Naive thymus-derived CD8-positive, alpha-beta T cell (primary cell): ENCODE measurements at places on chromosomes 2 and 18.

- DNase-seq, result no peak
Observed at GRCh38 chr2:83615511-83615910, 843.6 kb downstream of the SUCLG1 start.

DNA sequence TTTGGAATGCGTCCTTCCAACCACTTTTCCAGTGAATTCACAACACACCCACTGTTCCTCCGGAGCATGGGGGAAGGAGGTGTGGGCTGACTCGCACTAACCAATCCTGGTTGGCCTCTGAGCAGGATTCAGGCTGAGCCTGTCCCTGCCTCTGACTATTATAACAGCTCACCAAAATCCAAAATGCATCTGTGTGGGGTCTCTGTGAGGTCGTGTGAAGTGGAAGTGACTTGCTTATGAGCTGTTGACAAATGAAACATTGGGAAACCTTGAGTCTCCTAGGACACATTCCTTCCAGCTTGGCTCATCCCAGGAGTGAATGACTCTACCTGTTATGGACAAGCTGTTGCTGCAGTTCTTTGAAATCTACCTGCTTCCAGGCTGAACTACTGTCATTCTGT lies 1.5 kb downstream of the CIDEA start:
- DNase-seq, result no peak

DNA sequence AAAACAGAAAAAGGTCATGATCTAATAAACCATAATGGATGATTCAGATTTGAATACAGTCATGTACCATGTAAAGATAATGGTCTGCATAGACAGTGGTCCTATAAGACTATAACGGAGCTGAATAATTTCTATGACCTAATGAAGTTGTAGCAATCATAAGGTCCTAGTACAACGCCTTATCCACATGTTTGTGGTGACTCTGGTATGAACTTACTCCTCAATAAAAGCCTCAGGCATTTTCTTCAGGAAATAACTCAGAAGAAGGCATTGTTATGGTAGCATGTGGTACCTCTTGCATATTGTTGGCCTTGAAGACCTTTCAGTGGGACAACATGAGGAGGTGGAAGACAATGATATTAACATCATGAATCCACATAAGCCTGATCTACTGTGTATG lies 883.3 kb downstream of the CNTNAP5 start:
- DNase-seq, result no peak

DNA sequence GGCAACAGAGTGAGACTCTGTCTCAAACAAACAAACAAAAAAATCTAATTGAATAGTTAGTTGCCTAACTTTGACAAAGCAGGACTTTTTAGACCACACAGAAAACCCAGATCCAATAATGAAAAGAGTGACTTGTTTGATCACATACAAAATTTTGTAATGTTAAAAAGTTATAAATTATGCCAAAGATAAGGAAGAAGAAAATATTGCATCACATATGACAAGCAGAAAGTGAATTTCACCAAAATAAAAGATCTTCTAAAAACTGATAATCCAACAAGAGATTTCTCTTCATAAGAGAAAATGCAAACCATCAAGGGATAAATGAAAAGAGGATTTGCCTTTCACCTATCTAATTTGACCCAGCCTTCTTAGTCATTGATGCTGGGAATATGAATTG lies 2.8 kb upstream of the RMP24 start:
- DNase-seq, result no peak

DNA sequence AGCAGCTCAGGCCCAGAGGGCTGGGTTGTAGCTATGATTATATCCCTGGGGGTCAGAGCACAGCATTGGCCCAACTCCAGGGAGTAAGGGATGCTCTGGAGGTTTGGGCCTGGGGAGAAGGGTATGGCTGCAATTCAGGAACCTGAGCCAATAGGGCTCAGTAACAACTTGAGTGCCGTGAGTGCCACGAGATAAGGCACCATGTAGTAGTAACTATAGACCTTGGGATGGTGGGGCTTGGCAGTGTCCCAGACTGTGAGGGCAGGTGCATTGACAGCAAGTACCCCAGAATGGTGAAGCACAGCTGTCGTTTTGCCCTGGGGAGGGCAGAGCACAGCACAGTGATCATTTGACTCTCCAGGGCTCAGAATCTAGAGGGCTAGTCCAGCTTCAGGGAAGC lies 45.1 kb upstream of the ZNF396 start:
- DNase-seq, result no peak

GRCh38 chr18:11464129-11464528 lies 145.3 kb upstream of the SLC35G4 start:
- DNase-seq, result no peak

GRCh38 chr18:55838319-55838718 lies 250.3 kb upstream of the TCF4 start:
- DNase-seq, result no peak

DNA sequence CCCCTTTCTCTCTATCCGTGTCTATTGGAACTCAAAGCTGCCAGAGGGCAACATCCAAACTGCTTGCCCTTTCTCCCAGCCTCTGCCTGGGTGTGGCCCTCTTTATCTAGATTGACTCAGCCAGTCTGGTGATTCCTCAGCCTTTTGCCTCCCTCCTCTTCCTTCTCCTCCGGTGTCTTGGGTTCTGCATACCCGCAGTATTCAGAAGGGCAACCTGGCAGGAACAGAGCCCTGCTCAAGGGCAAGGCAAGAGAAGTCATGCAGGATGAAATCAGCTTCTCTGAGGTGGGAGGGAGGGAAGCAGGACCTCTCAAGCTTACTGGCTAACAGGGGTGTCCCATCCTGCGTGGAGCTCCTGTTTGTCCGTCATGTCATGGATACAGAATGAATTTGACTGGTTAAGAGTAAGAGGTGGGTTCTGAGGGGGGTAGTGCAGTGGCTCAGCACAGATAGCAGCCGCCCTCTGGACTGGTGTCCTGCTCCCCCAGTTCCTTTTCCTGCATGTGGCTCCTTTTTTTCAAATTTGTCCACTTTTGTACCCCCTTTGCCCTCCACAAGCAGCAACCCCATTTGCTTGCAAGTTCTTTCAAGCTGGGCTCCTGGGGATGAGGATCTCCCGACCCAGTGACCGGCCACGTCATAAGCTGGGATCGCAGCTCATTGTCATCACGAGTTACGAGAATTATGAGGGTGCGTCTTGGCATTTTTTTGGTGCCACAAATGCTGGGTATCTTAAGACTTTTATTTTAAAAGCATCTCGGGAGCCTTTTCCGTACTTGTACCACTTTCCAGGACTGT lies 154.1 kb downstream of the FHOD3 start:
- DNase-seq, result no peak

- DNase-seq, result no peak
Observed at GRCh38 chr2:234478121-234478858, 18.6 kb downstream of the ARL4C start.

DNA sequence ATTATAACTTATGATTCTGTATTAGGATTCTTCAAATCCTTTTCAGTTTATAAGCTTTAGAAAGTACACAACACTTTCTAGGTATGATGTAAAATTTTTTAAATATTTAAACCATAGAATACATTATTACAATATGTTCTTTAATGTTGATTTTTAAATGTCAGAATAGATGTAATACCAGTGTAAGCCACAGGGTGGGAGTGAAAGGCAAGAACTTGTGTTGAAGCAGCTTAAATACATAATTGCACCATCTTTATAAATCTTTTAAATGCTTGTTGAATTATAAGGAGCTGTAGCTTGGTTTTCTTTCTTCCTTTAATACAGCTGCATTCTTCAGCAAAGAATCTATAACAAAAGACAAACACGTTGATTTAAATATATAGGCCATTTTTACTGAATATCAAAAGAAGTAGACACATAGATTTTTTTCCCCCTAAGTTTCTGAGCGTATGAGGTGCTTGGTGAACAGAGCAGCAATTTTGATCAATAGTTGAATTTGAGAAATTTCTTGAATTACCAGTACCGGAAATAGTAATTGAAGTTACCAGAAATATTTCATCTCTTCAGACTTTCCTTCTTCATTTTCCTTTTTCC lies 63.0 kb downstream of the TANK start:
- no peak for DNase-seq

DNA sequence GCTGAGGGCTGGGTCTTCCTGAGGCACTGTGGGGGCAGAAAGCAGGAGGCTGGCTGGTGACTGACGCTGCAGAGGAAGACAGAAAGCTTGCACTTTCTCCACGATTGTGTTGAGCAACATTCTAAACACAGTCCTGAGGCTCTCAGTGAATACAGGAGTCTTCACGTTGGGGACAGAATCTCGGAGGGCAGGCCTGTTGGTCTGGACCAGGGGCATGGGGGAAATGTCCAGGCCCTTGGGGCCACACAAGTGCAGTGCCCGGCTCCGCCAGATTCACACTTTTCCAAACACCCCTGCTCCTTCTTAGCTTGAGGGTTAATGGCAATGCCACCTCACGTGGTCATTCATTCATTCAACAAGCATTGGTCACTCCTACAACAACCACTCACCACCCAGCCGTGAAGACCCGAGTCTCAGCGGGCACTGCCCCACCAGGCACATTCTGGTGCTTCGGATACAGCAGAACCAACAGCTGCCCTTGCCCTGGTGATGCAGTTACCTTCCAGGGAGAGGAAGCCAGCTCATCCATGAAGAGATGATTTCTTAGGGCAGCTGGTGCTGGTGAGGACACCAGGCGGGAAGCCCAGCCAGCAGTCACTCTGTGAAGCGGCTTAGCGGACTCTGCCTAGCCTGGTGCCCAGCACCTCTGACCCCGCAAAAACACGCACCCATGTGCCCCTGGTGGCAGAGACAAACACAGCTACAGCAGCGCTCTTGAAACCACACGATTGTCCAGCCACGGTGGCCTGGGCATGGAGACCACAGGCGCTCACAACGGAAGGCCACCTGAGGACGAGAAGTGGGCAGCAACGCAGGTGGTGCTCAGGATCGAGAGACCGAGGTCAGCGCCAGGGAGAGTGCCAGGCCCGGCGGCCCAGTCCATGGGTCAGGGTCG lies 10.9 kb upstream of the GPC1 start:
- DNase-seq, result no peak

- no peak for DNase-seq
Observed at GRCh38 chr2:63737081-63737751, 104.5 kb upstream of the UGP2 start.

GRCh38 chr2:201072201-201072530 lies 365 bp downstream of the NDUFB3 start:
- DNase-seq, result no peak

- peak; percentile 71 for DNase-seq
Observed at GRCh38 chr2:234288974-234289455, 207.9 kb downstream of the ARL4C start.

DNA sequence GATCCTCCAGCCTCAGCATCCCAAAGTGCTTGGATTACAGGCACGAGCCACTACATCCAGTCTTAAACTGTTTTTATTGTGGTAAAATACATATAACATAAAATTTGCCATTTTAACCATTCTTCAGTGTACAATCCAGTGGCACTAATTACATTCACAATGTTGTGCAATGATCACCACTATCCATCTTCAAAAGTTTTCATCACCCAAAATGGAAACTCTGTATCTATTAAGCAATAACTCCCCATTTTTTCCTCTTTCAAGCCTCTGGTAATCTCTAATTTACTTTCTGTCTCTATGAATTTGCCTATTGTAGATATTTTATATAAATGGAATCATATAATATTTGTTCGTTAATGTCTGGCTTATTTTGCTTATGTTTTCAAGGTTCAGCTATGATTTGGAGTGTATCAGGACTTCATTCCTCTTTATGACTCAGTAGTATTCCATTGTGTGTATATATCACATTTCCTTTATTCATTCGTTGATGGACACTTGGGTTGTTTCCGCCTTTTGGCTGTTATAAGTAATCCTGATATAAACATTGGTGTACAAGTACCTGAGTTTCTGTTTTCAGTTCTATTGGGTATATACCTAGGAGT lies 71.8 kb downstream of the GFPT1 start:
- no peak for DNase-seq

- no peak for DNase-seq
Observed at GRCh38 chr2:231480781-231481180, 16.5 kb upstream of the NCL start.
